MM.1S (cell line): ENCODE measurements at places on chromosomes 2 and 18.

DNA sequence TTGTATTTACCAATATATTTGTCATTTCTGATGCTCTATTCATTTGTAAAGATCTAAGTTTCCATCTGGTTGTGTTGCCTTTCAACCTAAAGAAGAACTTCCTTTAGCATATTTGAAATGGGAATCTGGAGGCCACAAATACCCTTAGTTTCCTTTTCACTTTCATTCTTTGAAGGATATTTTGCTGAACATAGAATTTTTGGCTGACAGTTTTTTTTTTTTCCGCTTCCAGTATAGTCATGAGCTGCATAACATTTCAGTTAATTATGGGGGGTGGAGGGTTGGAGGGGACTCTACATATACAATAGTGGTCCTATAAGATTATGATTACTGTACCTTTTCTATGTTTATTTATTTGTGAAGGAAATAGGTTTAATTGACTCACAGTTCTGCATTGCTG is 83.9 kb downstream of the CERS6 start:
- no peak for DNase-seq

DNA sequence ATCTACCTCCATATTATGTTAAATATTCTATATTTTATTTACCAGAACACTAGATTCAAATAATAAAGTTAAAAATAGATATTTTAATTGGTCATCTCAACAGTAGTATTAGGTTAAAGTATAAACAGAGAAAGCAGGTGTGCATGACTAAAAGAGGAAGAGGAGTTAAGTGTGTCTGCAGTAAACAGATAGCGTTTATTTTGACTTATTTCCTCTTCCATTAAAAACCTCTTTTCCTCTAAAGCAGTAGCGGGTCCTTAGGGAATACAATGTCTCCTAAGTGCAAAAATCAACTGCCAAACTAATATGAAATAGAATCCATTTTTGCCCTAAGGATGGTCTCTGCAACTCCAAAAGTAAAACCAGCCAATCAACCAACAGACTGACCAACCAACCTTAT is 27.7 kb downstream of the EIF2AK3 start:
- no peak for DNase-seq

GRCh38 chr2:204705243-204705932 is 160.1 kb downstream of the PARD3B start:
- no peak for DNase-seq

GRCh38 chr2:164746713-164747112 is 94.9 kb downstream of the COBLL1 start:
- DNase-seq = no peak

GRCh38 chr2:19677825-19678518 is 223.8 kb downstream of the TTC32 start:
- DNase-seq = no peak

GRCh38 chr2:26011990-26012856 is 21.7 kb upstream of the RAB10 start:
- DNase-seq = no peak

DNA sequence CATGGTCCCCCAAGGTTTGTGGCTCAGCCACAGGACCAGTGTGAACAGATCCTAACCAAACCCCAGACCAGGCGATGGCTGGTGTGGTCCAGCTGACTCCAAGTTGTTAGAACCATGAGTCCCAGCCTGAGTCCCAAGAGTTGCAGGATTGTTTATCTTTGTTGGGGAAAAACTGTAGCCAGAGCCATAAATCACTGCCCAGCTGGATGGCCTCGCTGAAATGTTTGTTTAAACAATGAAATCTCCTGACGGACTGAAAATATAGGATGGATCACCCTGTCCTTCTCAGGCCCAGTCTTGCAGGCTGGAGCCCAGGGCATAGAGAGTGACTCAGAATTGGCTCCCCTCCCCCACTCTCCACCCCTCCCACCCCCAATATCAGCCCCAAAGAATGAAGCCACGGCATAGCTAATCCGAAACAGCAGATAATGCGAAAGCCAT is 36.4 kb downstream of the PKDCC start:
- no peak for DNase-seq

DNA sequence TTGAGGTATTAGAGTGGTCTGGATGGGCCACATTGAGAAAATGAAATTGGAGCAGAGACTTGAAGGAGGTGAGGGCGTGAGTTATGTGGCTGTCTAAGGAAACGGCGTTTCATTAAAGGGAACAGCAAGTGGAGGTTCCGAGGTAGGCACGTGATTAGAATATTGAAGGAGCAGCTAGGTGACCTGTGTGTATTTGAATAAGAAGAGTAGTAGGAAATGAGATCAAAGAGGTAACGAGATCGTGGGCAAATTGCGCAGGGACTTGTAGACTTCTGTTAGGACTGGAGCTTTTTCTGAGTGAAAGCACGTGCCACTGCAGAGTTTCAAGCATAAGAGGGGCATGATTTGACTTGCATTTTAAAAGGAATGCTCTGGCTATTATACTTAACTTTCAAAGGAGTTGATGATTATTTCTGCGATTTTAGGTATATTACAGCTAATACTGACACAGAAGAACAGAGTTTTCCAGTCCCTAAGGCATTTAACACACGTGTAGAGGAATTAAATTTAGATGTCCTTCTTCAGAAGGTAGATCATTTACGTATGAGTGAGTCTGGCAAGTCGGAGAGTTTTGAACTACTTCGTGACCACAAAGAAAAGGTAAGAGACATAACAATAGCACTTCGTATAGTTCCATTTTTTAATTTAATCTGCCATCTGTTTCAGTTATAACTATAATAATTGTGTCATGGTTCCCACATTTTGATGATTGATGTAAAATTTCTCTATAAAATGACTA is 48.7 kb downstream of the RMDN2 start:
- no peak for DNase-seq

DNA sequence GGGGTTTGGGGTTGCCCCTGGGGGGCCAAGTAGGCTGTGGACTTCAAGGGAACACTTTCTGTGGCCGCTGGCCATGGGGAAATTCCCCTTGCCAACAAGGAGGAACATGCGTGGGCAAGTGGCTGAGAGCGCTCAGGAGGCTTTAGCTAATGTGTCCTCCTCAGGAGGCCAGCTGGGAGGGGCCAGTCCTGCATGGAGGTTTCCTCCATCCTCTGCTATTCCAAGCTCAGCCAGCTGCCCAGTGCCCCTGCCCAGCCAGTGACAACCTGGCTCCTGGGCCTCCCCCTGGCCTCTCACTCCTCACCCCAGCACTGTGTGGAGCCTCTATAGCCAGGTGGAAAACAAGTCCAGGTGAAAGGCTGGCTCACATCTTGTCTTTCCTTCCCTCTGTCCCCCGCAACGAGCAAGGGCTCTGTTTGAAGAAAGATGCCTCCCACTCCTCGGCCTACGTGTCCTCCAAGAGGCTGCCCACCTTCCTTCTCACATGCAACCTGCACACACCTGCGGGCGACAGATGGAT is 64.4 kb upstream of the DAPL1 start:
- no peak for DNase-seq

DNA sequence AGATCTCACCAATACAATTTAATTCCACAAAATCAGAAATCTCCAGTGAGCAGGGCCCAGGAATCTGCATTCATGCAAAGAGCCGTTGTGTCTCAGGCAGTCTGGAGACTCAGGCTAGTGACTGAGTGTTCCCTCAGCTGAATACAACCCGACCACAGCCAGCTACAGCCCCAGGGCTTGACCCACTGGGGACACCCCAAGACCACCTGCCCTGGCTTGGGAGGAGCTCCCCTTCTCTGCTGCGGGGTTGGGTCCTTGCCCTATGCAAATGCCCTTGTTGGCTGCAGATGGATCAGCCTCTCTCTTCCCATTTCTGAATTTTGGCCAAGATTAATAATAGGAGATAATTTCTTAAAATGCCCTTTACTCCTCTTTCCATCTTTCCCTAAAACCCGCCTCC is 157.7 kb downstream of the TWIST2 start:
- DNase-seq = no peak

DNA sequence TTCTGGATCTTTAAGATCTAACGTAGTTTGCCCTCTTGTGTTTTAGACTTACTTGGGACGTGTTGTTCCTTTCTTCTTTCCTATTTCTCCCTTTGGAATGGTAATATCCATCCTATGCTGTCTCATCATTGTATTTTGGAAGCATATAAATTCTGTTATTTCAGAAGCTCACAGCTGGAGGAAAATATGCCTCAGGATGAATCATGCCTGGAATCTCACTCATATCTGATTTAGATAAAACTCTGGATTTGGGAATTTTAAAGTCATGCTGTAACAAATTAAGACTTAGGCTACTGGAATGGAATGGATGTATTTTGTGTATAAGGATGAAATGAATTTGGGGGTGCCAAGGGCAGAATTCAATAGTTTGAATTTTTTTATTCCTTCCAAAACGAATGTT is 245.2 kb upstream of the GULP1 start:
- no peak for DNase-seq

DNA sequence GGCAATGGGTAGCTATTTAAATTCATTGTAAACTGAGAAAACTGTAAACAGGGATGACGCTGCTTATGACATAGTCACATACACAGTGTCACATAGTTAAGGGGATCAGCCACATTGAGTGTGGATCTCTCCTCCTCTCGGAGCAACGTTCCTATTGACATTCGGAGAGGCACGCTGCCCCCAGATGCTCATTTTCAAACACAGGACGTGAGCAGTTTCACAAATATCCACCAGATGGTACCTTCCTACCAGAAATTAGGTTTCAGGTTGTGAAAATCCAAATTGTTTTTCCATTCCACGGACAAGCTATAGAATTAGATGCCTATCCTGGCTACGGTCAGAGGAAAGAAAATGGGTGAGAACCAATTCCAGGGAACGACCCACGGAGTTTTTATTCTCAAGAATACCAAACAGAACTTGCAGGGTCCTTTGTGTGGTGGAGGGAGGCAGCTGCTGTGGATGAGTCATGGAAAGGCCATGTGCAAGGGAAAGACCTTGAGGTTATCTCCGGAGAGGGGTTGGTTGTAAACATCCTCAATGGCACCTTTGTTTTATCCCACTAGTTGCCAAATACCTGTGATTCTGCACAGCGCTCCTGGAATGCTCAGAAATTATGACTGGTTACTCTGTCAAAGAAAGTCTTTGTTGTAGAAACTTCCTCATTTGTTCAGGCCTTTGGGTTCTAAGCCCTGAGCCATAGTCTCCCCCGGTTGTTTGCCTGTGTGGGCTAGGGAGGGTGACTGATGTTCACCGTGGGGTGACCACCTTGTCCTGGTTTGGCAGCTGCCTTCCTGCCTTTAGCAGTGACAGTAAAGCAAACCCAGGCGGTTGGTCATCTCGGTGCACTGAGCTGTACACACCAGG is 88.0 kb downstream of the ACTR3 start:
- no peak for DNase-seq

- DNase-seq = no peak
Observed at GRCh38 chr2:135785032-135785431, 43.4 kb downstream of the UBXN4 start.

DNA sequence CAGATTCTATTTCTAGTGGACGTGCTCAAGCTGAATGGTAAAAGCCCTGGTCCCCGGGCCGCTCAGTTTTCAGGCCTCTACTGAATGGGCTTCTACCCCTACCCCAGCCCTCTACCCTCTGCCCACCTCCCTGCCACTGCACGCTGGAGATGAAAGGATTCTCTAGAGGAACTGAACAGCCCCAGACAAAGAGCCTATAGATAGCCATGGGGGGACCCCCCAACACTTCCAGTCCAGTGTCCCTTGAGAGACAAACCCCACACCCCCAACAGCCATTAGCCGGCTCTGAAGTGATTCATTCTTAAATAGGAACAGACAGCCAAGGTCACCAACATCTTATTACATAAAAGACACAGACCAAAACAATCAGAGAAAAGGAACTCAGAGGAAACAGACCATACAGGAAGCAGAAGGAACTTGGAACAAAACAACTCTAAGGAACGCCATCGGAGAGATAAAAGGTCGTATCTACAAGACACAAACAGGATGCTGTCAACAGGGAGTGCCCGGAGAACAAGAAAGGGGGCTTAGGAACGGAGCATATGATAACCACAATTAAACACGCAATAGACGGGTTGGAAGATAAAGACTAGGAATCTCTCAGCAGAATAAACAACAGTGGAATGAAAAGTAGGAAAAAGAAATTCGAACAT is 23.5 kb downstream of the TMEM37 start:
- no peak for DNase-seq

DNA sequence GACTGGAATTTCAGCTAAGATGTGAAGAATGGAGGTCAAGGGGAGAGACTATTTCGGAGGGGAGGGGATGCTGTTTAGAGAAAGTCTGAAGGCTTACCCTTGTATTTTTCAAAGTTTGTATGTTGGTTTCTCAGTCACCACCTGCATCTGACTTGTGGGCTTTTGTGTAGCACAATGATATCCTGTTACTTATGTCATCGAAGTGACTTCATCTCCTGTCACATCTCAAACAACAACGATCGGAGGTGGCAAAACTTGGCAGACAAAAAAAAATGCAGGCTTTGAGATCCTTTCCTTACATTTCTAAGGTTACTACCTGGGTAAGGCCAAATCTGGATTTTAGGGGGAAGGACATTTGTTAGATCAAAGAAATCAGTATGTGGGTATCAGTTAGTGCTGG is 11.7 kb upstream of the CXCR4 start:
- no peak for DNase-seq

DNA sequence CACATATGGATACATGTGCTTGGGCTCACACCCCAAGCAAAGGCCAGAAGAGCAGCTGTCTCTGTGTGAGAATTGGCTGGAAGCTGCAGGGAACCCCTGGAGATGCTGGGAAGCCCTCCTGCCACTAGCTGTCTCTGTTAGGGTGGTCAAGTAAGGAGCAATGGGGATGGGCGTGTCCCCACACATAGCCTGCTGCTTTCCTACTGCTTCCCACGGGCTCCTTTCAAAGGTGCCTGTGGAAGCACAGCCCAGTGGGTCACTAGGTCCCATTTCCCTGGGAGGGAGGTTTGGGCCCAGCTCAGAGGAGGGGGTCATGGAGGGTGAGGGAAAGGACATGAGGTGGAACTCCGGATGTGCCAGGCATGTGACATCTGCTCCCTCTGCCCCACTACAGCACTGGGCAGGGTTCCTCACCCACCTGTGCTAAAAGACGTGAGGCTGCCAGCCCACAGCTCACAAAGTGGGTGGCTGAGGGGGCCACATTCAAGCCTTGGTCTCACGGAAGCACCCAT is 24.4 kb upstream of the MAL start:
- no peak for DNase-seq

DNA sequence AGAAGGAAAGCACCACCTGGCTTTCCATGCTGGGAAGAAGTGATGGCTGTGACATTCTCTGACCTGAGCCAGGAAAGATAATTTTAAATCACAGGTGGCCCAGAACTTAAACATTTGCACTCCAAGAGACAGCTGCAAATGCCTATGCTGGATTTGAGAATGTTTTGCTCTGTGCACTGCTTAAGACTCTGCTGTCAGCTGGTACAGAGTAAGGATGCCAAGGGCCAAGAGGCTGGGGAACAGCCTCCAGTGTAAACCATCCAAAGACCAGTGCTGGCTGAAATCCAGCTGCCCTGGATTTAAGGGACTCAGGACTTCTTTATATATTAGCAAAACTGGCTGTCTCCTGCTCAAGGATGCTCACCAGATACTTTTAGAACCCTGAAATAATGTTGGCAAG is 3.9 kb downstream of the HOXD8 start:
- DNase-seq = no peak
